ENCODE measurements at places on chromosomes 1 and 21. TPM values are rescaled to one million over a fixed set of nuclear protein-coding genes. Genes with fewer than 3 reads are reported as not detected.

GRCh38 chr1:116836099-116836498 is 73.6 kb upstream of the PTGFRN start:
- H3K27ac ChIP-seq: no peak overlapping the region
- H3K36me3 ChIP-seq: no peaks in the 10 kb centered on the region
- no peaks in the 10 kb centered on the region for H3K27me3 ChIP-seq
- DNase-seq: no peak

DNA sequence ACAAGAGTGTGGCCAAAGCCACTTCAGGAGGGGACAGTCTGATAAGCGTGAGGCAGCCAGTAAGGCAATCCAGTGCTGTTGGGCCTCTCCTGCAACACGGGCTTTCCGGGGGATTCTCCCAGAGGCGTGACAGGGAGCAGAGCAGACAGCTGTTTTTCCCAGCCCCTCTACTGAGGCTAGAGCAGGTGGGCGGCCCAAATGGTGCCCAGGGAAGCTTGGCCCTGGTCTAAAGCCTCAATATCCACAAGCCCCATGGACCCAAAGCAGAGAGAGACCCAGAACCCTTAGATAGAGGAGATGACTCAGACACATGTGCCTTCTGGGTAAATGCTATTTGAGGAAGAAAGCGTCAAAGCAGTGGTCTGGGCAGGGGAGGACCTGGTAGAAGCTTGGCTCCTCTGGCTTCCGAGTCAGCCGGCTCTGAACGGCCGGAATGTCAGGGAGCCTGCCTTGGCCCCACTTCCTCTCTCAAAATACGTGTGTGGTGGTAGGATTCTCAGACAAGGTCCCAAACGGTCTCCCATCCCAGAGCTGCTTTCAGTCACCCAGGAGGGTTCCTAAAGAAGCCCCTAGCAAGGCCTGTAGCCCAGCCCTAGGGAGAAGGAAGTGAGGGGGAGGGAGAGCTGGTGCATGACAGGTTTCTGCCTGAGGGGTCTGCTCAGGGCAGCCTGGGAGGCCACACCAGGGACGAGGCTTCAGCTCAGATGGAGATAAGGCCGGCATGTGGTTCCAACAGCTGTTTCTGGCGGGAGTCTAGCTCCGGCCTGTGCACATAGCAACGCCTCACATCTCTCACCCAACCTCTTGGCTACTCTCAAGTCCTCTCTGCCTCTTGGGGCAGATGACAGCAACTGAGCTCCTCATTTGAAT is 28.8 kb downstream of the PIK3C2B start:
- peaks cover 65% of the 10 kb centered on the region for H3K4me1 ChIP-seq
- H3K36me3 ChIP-seq: peaks cover 13% of the 10 kb centered on the region
- DNase-seq: peak; percentile 56
- H3K27me3 ChIP-seq: no peaks in the 10 kb centered on the region
- H3K4me3 ChIP-seq: peak overlapping the region; percentile 67

DNA sequence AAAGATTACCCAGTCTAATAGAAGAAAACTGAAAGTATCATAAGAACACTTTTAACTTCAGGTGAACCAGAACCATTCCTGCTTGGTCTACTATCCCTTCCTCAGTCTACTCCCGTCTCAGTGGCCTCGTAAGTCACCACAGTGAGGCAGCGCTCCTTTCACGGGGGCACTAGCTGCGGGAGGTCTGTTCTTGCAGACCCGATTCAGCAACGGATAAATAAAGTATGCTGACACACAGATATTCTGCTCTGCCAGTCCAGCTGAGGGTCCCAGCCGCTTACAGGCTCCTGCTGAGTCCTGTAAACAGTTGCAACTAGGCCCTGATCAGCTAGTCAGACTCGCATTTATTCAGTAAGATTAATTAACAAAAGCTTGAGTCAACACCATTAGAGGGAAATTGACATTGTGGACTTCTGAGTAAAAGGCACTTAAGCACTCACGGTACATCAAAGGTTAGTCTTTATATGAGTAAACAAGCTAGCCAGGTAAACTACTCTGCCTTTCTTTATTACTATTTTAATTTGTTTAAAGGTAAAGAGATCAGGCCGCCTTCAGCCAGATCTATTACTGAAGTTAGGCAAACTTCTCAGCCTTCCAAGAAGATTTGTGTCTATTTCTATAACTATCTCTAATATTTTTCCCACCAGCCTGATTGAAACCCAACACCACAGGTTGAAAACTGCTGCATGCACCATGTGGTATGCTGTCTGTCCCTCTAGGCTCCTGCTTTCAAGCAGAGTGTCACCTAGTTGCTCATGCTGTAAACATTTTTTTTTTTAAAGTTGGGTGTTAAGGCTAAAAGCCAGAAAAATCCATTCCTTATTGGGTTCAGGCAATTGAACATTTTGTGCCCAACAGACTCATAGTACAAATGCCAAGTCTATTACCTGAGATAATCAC is 87.7 kb downstream of the INTS7 start:
- no peak overlapping the region for H3K27ac ChIP-seq
- H3K4me3 ChIP-seq: no peak overlapping the region
- no peaks in the 10 kb centered on the region for H3K27me3 ChIP-seq
- no peak for DNase-seq
- H3K36me3 ChIP-seq: peaks cover 38% of the 10 kb centered on the region

DNA sequence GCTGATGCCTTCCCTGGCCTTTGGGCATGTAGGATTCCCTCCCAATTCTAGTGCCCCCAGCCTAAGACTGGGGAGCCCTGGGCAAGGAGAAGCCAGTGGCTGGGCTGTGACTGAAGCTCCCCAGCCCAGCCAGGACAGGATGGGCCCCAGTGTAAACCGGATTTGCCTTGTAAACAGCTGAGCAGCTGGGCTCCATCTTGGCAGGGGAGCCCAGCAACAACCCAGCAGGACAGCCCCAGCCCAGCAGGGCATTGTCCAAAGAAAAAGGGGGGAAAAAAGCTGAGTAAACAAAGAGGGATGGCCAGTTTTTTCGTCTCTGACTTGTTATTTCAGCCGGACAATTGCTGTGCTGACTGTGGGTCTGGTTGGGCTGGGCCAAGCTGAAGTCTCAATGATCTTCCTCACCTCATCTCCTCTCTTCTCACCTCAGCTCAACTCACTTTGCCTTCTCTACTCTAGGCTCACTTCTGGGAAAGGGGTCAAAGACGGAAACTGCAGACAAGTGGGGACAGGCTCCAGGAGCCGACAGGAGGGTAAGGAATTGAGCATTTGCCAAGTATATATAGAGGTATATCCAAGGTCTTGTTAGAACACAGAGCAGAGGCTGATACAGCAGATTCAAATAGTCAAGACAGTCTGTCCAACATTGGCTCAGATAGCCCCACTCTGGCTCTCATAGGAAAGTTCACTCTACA is 97.7 kb downstream of the TMEM53 start:
- no peak overlapping the region for H3K27ac ChIP-seq
- no peaks in the 10 kb centered on the region for H3K36me3 ChIP-seq
- no peak overlapping the region for H3K4me3 ChIP-seq
- DNase-seq: no peak

GRCh38 chr1:200706111-200706814 is 32.4 kb upstream of the CAMSAP2 start:
- no peaks in the 10 kb centered on the region for H3K27me3 ChIP-seq
- H3K27ac ChIP-seq: no peak overlapping the region
- no peak for DNase-seq
- no peak overlapping the region for H3K4me3 ChIP-seq
- no peaks in the 10 kb centered on the region for H3K36me3 ChIP-seq

DNA sequence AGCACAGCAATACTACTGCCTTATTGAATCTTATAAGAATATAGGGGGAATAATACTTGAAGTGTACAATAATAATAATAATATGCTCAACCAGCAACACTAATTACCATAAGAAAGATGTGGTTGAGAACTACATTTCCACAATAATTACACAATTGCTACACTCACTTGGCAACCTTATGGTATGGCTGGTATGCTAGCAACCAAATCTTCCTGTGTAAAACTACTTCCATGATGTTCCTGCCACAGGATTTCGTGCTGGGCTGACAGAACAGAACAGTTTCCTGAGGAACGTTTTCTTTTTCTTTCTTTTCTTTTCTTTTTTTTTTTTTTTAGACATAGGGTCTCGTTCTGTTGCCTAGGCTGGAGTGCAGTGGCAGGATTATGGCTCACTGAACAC is 50.6 kb downstream of the KIF26B start:
- H3K4me3 ChIP-seq: no peak overlapping the region
- no peak overlapping the region for H3K27ac ChIP-seq
- no peaks in the 10 kb centered on the region for H3K36me3 ChIP-seq
- H3K4me1 ChIP-seq: no peaks in the 10 kb centered on the region
- no peak for DNase-seq
- no peaks in the 10 kb centered on the region for H3K27me3 ChIP-seq

- peaks cover 16% of the 10 kb centered on the region for H3K4me1 ChIP-seq
- H3K27ac ChIP-seq: peak overlapping the region; percentile 16
- H3K36me3 ChIP-seq: no peaks in the 10 kb centered on the region
- no peak for DNase-seq
Observed at GRCh38 chr1:116415699-116416533, 42.9 kb downstream of the ATP1A1 start.

DNA sequence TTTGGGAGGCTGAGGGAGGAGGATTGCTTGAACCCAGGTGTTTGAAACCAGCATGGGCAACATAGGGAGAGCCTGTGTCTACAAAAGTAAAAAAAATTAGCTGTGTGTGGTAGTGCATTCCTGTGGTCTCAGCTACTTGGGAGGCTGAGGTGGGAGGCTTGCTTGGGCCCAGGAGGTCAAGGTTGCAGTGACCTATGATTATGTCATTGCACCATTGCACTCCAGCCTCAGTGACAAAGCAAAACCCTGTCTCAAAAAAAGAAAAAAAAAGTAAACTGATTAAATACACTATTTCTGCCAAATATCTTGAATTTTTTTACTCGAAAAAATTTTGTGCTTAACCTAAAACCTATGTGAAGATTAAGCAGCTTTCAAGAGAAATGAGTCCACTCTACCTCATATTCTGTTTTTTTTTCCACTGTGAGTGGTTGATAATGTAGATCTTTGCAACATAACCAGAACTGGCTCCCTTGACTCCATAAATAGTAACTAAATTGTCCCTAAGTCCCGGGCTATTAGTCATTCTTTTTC is 19.4 kb upstream of the ZNF281 start:
- H3K4me1 ChIP-seq: no peaks in the 10 kb centered on the region
- no peak overlapping the region for H3K4me3 ChIP-seq

- H3K27ac ChIP-seq: no peak overlapping the region
- no peaks in the 10 kb centered on the region for H3K36me3 ChIP-seq
- H3K27me3 ChIP-seq: no peaks in the 10 kb centered on the region
- no peaks in the 10 kb centered on the region for H3K4me1 ChIP-seq
- H3K4me3 ChIP-seq: no peak overlapping the region
Observed at GRCh38 chr21:31335957-31336738, 7.9 kb downstream of the TIAM1 start.

DNA sequence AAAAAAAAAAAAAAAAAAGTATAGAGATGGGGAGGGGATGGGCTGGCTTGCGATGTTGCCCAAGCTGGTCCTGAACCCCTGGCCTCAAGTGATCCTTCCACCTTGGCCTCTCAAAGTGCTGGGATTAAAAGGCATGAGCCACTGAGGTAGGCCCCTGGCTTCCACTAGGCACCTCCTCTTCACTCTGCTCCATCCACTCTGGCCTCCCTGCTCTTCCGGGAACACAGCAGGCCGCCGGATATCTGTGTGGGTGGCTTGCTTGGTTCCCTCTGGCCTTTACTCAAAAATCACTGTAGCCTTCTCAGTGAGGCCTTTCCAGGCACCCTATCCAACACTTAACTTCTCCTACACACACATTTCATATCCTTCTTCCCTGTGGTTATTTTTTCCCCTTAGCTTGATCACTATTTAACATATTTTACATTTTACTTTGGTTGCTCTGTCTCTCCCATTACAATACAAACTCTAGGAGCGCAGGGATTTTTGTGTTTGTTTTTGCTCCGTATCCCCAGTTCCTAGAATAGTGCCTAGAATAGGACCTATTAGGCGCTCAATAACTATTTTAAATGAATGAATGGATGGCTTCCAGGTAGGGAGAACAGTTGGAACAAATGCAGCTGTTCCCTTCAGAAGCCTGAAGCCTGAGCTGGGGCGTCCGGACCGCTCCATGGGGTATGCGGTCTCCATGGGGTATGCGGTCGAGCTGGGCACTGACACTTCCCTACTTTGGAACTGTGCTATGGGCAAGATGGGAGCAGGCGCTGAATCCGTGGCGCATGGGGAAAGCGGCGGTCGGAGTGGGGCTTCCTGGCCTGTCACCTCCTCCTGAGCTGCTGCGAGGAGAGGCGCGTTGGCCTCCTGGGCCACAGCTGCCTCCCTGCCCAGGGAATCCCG is 46.7 kb downstream of the H3-3A start:
- H3K4me1 ChIP-seq: peaks cover 28% of the 10 kb centered on the region
- H3K27me3 ChIP-seq: no peaks in the 10 kb centered on the region
- no peak for DNase-seq
- H3K4me3 ChIP-seq: peak overlapping the region; percentile 83

DNA sequence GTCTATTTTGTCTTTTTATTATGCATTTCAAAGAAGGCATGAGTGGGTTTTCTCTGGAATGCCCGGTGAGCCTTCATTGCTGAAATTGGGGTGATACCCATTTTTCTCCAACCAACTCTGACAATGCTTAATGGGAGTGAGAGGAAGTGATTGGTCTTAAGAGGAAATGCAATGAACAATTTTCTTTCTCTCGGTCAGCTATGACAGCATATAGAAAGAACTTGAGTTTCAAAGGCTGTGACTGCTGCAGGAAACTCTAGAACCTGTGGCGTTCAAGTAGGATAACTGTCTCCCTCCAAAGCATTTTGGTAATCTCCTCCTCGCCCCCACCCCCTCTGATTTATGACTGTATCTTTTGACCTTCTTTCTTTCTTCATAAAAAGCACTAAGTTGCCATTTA is 155.9 kb downstream of the LYPLAL1 start:
- no peaks in the 10 kb centered on the region for H3K36me3 ChIP-seq
- peaks cover 3% of the 10 kb centered on the region for H3K4me1 ChIP-seq
- H3K4me3 ChIP-seq: no peak overlapping the region
- no peak overlapping the region for H3K27ac ChIP-seq

DCST2 gene
- not detected for total RNA-seq

GLUL gene
- 1,314 TPM for total RNA-seq

PLA2G2A gene
- total RNA-seq: 77.2 TPM

TNFRSF4 gene
- 3.5 TPM for total RNA-seq

RIPPLY3 gene
- not detected for total RNA-seq

CGN gene
- total RNA-seq: not detected

KDF1 gene
- total RNA-seq: not detected

MNDA gene
- 1.2 TPM for total RNA-seq
